Activated T-cell treated with anti-CD3 and anti-CD28 coated beads for 48 hours (primary cell): ENCODE measurements at places on chromosomes 1 and 21.

DNA sequence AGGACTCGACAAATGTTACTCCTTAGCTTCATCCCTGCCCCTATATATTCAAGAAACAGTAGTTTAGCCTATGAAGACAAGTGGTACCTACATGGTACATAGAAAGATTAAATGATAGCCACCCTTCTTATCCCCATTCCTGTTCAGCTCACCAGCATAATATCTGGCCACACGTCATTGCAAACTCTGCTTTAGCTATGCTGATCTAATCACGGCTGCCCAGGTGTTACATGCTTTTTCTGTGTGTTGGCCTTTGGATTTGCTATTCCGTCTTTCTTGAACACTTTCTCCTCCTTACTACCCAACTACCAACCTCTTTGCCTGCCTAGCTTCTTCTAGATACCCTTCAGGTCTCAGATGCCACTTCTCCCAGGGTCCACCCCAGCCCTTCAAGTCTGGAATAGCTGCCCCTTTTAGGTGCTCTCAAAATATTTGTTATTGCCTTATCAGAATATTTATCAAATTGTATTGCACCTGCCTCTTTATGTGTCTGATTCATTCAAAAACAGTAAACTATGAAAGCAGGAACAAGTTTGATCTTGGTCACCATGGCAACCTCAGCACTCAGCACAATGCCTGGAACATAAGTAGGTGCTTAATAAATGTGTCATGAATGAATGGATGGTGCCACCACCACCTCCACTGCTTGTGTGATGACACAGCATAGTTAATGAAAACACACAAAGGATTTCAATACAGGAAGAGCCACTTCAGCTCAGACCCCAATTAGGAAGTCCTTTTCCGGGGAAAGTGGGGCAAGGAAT, 11.4 kb upstream of the DNASE2B start:
- no peak for DNase-seq

GRCh38 chr1:115862403-115862802, 21.5 kb upstream of the NHLH2 start:
- DNase-seq, result no peak

- DNase-seq, result no peak
These were observed 46.1 kb downstream of the CHAF1B start for GRCh38 chr21:36431252-36431651.

GRCh38 chr1:198220428-198220827, 63.6 kb downstream of the NEK7 start:
- no peak for DNase-seq

GRCh38 chr1:228515200-228515834, 28.1 kb downstream of the RNF187 start:
- DNase-seq, result no peak

- DNase-seq, result no peak
These were observed 1.1 kb upstream of the ANKRD35 start for GRCh38 chr1:145886816-145887215.

DNA sequence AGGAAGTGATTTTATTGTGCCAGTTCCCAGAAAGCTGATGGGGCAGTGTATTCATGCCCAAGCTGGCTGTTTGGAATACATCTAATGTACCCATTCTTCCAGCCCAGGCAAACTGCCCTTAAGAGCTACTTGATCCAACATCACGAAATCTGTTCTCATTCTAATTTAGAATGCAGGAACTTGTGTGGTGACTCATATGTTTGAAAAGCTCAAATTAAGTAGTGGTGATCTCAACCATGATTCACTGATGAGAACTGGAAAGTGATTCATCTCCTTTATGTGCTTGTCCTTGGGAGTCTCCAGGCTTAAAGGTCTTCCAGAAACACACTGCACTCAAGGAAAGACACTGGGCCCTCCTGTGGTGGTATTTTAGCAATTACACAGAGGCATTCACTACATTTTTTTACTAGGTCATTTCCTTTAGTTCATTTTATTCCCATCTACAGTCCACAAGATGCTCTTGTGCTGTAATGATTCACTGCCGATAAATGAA, 65.4 kb downstream of the RPE65 start:
- DNase-seq, result no peak

DNA sequence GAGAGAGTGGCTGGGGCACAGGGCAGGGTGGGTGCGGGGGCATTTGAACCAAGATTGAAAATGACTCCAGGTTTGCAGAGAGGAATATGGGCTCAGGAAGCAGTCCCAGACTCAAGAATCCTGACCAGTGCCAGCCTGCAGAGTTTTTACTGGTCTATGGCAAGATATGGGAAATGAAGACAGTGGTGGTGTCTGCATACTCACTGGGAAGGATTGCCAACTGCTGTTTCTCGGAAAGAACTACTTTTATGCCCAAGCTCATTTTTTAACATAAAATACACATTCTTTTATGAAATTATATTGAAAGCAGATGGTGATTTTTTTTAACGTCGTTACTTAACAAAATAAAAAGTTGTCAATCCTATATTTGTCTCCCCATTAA, 401.8 kb downstream of the CAMTA1 start:
- DNase-seq, result no peak

DNA sequence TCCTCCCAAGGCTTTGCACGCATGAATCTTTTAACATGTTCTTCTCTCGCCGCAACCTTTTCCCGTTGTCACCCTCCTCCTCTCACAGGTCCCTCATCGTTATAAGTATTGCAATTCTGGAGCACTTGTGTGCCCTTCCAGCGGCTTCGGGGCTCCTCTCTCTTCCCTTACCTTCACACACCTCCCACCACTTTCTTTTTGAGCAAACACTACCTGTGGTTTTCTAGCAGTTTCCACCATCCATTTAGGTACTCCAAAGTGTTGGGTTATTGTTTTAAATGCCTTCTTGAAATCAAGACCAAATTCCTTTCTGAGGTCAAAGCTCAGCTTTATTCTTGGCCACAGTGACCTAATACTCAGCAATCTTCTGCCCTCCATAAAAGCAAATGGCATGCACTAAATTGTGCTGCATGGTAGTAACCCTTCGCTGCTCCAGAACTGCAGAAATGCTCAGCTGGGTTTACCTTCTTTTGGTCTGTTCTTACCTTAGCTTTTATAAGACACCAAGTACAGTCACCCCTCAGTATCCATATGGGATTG, 472.4 kb downstream of the SETD4 start:
- no peak for DNase-seq

GRCh38 chr1:186965847-186966246, 137.1 kb downstream of the PLA2G4A start:
- DNase-seq, result no peak

- no peak for DNase-seq
These were observed 61.0 kb upstream of the ATP1A1 start for GRCh38 chr1:116311756-116312680.

DNA sequence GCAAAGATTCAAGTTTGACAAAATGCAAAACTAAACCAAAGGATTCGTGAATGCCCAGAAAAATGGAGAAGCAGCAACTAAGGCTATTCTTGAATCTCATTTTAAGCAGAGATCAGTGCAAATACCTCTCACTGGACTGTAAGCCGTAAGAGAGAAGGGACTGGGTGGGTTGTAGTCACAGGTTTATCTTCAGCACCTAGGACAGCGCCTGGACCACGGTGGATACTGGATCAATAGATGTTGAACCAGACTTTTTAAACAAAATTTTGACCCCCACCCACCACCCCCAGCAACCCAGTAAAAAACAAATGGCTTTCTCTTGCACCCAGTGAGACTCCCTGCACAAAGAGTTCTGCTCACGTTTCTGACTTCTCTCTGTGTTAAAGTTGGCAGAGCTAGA, 347.1 kb downstream of the AJAP1 start:
- no peak for DNase-seq

- no peak for DNase-seq
These were observed 824.6 kb upstream of the TMPRSS15 start for GRCh38 chr21:19228226-19228625.

- no peak for DNase-seq
These were observed 215.4 kb downstream of the ZNF648 start for GRCh38 chr1:181846001-181846645.

DNA sequence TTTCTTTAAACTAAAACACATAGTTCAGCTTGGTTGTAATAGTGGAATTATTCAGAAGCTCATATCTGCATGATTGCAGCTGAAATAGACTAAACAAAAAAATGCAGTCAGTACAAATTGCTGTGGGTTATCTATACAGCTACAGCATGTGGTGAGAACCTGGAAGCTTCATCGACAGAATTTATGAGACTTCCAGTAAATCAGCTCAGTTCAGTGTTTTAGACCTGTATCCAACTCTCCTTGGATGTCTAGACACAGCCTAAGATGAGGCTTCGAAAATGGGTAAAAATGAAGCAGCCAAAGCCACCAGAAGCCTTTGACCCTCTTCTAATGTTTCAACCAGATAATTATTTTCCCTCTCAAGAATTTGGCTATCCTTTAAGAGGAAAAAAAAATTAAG, 127.1 kb upstream of the C1orf105 start:
- DNase-seq, result no peak

DNA sequence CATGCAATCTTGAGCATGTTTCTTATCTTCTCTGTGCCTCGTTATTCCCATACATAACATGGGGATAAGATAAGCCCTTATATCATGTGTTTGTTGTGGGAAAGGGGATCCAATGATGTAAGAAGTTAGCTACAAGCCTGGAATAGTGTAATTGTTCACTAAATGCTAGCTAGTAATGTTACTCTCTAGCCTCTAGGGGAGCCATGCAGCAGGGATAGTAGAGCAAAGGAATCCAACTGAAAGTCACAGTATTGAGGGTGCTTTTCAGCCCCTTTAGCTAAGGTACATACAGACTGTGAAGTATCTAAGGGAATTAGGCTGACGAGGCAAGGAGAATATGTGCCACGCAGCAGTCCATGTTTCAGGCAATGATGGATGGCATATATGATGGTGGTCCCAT, 46.9 kb downstream of the IL23R start:
- DNase-seq, result no peak

GRCh38 chr21:36804874-36805611, 106.1 kb downstream of the SIM2 start:
- no peak for DNase-seq

DNA sequence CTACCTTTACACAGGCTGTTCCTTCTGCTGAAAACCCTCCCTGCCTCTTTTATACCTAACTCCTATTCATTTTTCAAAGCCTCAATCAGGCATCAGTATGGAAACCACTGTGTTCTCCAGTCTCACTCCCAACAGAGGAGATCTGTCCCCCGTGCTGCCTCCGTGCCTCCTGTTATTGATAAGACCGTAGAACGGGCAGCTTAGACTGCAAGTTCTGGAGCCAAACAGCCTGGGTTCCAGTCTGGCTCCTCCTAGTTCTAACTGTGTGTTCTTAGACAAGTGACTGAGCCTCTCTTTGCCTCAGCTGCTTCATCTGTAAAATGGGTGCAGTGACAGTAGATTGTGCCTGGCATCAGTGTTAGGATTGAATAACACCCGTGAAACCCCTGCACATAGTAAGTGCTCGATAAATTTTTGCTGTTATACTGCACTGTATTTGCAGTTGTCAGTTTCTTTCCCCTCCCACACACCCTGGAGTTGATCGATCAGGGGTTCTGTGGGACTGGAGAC, 17.0 kb upstream of the IFFO2 start:
- no peak for DNase-seq
